ENCODE measurements at places on chromosomes 2 and 18.

GRCh38 chr2:37664231-37664643 lies 7.2 kb downstream of the CDC42EP3 start:
- no peak for DNase-seq

GRCh38 chr2:81213598-81213997 lies 909.0 kb upstream of the LRRTM1 start:
- DNase-seq = no peak

DNA sequence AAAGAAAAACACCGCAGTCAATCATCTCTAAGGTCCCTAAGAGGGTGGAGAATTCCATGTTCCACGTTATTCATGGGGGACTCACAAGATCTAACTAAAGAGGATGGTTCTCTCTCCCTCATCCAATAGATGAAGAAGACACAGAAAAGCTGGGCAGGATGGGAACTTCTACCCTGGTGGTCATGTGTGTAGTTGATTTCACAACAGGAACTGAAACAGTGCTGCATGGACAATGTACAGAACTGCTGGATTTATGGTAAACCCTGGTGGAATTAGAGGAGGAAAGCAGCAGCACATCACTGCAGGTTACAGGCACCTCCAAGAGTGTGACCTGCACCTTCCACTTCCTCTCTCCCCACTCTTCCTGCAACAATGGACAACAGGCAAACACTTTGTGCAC lies 31.4 kb downstream of the FECH start:
- no peak for DNase-seq

GRCh38 chr2:12169721-12170120 lies 423.3 kb downstream of the LPIN1 start:
- no peak for DNase-seq

DNA sequence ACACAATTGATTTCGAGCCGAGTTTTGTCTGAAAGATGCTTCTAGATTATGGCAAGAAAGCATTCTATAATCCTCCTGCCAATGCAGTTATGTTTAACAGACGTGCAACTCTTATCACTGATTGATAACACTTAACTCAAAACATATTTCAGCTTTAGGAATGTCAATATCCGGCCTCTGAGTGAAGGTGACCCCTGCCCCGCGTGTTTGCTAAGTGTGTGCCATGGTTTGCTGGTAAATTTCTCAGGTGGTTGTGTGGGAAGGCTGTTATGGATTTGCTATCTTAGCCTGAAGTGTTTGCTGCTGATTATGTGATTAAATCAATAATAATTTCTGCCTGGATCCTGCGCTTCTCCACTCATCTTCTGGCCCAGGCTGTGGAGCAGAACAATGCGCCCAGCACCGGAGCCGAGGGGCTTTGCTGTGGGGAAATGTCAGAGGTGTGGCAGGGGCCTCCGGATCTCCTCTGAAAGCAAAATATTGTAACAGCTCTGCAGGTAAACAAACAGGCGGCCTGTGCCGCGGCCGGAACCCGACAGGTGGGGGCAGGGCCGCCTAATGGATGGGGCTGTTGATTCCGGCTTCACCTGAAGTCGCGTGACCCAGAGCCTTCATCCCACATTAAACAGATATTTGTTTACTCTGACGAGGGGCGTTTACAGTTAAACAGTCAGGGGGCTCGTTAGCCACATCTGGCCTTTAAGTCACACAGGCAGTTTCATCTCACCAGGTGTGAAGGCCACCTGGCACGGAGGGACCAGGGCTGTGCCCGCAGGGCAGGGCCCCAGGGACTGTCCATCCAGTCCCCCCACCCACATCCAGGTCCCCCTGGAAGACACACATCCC lies 210.7 kb upstream of the SALL3 start:
- no peak for DNase-seq

- no peak for DNase-seq
Observed at GRCh38 chr2:85112906-85113625, 20.1 kb upstream of the TCF7L1 start.

- DNase-seq = no peak
Observed at GRCh38 chr2:73292906-73293533, 328 bp downstream of the EGR4 start.

GRCh38 chr2:73253400-73253799 lies 19.3 kb downstream of the CCT7 start:
- DNase-seq = no peak

GRCh38 chr2:220995581-220995980 lies 576.5 kb downstream of the EPHA4 start:
- DNase-seq = no peak

GRCh38 chr18:58856881-58857280 lies 7.8 kb upstream of the ZNF532 start:
- DNase-seq = no peak
